ENCODE measurements at places on chromosomes 16 and 17.

GRCh38 chr16:5379954-5380353 lies 282.4 kb upstream of the EEF2KMT start:
- no peak for DNase-seq

DNA sequence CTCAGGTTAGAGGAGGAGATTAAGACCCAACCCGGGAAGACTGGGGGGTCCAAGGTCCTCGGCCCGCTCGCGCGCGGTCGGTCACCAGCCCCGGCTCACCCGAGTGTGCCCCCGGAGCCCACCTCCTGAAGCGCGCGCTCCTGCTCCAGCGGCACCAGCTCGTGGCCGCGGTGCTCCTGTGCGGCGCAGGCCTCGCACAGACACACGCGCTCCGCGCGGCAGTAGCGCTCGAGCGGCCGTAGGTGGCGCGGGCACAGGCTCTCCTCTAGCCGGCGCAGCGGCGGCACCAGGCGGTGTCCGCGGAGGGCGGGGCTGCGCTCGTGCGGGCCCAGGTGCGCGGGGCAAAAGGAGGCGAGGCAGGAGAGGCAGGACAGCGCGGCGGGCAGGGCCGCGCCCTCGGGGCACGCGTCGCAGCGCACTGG lies 618 bp downstream of the TRIM47 start:
- DNase-seq = peak; percentile 79

- DNase-seq = peak; percentile 78
Observed at GRCh38 chr17:81097134-81097942, 62.4 kb downstream of the BAIAP2 start.

DNA sequence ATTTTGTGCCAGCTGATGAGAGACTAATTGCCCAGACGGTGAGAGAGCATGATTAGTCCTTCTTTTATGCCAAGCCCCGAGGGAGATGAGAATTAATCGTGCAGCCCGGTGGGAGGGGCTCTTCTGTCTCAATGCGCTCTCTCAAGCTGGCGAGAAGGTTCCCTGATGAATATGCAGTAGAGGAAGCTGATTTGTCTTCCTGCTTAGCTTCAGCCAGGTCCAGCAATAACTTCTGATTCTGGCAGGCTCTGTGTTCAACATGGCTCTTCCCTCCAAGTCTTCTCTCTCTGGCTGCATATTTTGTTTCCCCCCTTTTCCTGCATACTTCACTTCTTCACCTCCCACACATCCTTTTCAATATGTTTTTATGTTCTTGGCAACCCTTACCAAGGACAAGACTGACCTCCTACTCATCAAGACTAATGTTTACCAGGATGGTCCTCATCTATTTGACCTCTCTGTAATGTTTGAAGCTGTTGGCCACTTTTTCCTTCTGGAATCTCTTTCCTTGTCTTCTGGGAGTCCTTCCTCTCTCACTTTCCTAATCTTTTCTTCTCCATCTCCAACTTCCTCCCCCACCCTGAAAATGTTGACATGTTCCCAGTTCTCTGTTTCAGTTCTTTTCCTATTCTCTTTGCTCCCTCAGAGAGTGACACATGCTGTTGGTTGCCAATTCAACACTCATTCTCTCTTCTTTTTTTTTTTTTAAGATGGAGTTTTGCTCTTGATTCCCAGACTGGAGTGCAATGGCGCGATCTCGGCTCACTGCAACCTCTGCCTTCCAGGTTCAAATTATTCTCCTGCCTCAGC lies 33.1 kb downstream of the ARL4D start:
- DNase-seq = no peak

- DNase-seq = peak; percentile 94
Observed at GRCh38 chr17:3888343-3889171, 4.3 kb downstream of the CAMKK1 start.

DNA sequence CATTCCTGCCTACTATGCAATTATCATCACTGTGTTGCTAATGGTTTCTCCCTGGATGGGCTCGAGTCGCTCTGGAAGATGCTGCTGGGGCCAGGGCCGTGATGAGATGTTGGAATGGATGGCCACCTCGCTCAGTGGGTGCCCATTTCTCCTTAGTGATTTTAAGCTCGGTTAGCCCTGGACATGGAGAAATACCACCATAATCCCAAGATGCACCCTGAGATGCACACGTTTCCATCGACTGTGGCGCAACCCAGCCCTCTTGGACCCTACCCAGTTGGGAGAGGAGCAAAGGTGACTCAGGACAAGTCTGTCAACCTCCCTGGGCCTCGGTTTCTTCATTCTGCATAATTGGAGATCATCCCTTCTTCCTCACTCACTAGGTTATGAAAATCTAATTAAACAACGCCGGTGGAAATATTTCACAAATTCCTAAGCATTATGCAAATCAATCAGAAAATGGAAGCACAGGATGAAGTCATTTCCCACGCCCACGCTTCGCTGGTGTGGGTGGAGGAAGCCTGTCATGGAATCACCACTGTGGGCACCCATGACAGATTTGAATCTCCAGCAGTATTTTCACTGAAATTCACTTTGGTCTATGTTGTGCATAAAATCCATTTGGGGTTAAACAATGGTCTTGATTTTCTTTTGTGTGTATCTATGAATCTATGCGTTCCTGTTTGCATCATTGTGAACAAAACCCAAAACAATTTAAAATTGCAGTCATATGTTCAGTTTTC lies 195.2 kb downstream of the AXIN2 start:
- no peak for DNase-seq

DNA sequence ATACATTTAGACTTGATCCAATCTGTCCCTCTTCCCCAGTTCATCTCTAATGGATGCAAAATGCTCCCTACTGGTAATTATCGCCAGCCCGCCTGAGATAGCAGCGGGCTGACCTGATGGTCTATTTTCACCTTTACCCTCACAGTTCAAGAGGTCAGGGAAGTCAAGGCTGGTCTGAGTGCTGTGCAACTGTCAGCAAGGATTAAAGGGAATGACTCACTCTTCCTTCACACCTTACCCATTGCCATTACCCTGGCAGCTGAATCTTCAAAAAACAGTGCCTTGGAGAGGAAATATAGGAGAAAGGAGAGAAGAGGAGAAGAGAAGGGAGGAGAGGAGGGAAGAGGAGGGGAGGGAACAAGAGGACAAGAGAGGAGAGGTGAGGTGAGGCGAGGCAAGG lies 36.3 kb downstream of the GRB7 start:
- no peak for DNase-seq

GRCh38 chr17:27654654-27655524 lies 23.9 kb downstream of the LGALS9 start:
- DNase-seq = peak; percentile 40

DNA sequence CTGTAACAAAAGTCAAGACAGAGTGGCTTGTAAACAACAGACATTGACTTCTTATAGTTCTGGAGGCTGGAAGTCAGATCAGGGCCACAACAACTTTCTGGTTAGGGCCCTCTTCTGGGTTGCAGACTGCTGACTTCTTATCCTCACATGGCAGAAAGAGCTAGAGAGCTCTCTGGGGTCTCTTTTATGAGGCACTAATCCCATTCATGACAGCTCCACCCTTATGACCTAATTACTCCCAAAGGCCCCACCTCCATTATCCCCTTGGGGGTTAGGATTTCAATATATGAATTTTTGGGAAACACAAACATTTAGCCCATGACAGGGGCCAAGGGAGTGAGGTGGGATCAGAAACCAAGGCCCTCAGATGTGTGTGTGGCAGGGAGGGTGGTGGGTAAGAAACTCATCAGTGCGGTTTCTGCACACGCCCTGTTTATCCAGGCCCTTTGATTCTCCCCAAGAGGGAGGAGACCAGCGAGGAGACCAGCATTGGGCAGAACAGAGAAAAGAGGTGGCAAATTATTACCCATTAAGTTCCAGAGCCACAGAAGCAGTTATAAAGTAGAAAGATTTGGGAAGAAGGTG lies 74.8 kb downstream of the UTP18 start:
- no peak for DNase-seq

DNA sequence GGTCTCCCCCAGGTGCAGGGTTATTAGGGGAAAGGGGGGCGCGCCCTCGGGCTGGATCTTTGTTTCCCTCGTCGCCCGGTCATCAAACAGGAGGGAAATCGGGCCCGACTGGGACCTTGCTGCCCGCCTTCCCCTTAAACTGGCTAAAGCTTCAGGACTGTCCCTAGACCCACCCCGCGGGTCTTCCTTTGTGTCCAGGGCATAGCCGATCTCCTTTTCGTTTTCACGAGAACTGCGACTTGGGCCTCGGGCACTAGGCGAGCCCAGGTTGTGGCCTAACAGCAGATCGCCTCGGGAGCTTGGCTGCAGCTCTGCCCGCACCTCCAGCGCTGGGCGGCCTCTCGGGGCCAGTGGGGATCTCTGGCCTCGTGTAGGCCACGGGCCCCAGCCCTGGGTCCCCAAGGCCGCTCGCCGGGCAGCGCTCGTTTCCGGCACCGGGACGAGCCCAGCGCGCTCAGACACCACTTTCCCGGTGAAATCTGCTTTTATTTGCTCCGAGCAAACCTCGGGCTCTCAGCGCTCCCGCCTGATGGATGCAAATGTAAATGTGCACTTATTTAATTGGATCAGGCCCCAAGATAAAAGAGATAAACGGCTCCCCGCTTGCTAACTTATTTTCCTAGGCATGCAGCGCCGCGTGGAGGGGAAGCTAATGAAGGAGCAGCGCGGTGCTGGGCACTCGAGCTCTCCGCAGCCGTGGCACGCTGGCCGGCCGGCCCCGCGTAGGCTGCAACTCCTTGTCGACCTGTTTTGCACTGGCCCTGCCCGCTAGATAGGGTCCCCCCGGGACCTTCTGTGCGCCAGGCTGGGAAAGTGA lies 7.8 kb downstream of the IRX5 start:
- DNase-seq = no peak

- DNase-seq = no peak
Observed at GRCh38 chr16:12294471-12294870, 317.9 kb downstream of the SNX29 start.

- no peak for DNase-seq
Observed at GRCh38 chr16:82582975-82583374, 43.8 kb upstream of the CDH13 start.

- no peak for DNase-seq
Observed at GRCh38 chr17:10243883-10244844, 45.8 kb upstream of the GAS7 start.

DNA sequence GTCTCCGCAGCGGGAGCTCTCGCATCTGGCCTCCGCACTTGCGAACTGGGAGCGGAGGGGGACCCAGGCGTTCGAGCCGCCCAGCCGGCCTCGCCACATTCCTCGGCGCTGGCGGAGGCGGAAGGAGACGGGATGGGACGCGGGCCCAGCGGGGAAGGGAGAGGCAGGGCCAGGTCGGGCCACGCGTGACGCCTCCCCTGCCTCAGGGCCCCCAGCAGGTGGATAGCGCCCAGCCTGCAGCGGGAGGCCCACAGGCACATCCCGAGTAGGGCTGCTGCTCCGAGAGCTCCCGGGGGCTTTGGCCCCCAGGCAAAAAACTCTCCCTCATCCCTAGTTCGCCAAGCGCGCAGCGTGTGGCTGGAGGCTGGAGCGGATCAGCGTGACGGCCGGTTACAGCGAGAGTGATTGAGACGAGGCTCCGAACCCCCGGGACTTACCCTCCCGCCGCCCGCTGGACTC lies 800 bp downstream of the PLEKHH3 start:
- DNase-seq = peak; percentile 27

- no peak for DNase-seq
Observed at GRCh38 chr16:4936181-4936990, 562 bp downstream of the PPL start.

DNA sequence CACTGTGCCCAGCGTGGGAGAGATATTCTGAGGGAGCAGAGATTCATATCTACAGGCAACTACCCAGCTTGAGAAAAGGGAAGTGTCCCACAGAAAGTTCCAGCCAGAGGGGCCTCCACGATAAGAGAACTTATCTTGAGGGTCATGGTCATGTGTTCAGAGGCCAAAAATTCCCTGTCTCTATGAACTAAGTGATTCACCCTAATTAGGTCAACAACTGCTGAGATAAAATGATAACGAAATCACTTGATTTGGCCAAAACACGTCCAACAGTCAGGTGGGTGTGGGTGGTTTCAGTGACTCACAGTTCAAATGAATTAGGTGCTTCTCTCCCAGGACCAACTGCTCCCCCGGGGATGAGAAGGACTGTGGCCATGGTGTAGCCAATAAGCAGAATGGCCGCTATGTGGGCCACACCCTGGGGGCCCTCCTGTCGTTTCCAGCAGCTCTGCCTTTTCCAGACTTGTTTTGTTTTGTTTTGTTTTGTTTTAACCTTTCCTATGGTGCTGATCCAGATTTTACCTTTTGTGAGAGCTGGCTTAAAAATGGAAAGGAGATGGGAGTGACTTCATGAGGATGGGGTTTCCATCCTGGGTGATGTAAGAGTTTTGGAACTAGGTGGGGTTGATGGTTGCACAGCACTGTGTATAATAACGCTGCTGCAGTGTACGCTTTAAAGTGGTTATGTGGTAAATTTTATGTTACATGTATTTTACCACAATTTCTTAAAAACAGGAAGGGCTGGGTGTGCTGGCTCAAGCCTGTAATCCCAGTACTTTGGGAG lies 8.7 kb downstream of the DNAI2 start:
- DNase-seq = no peak

DNA sequence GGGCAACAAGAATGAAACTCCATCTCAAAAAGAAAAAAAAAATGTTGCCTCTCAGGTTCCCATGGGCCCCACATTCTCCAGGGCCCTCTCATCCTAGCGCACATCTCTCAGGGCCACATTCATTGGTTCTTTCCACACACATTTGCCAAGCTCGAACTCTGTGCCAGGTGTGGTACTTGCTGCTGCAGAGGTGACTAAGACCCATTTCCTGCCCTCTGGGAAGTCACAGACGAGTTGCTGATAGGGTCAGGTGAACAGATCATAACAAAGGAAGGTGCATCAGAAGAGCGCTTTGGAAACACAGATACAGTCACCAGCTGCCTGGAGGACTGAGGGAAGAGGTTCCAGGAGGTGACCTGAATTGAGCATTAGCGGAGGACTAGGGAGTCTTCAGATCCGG lies 1.0 kb downstream of the GSDMA start:
- no peak for DNase-seq

GRCh38 chr17:8976638-8977037 lies 11.1 kb upstream of the PIK3R5 start:
- DNase-seq = no peak

GRCh38 chr16:3503523-3503922 lies 2.7 kb downstream of the CLUAP1 start:
- DNase-seq = no peak

- no peak for DNase-seq
Observed at GRCh38 chr17:16489431-16489830, 2.6 kb downstream of the LRRC75A start.

Data from HCEC 1CT (cell line).